ENCODE measurements at places on chromosomes 4 and X.

DNA sequence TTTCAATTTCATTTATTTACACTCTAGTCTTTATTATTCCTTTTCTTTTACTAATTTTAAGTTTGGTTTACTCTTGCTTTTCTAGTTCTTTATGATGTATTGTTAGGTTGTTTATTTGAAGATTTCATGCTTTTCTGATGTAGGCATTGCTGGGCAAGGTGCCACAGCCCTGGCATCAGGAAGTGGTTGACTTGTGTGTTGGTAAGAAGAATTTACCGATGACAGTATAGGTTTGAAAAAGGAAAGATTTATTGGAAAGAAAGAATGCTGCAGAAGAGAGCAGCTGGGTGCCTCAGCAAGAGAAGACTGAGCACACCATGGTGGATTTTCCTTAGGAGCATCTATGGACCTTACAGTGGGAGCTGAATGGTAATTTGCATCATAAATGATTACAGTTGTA, 153.2 kb downstream of the KLF8 start:
- no peak for DNase-seq

DNA sequence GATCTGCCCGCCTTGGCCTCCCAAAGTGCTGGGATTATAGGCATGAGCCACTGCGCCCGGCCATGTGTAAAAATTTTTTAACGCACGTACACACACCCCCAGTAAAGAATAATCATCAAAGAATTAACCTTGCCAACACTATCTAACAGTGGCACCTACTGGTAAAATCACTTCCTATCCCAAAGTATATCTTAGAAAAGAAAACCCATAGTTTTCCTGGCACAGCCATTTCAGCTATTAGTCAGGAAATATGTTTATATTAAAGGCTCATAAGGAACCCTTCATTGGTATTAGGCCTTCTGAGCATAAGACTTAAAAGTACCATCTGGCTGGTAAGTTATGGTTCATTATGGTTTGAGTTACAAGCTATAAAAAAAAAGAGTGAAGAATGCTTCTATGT, 14.1 kb downstream of the S100G start:
- no peak for DNase-seq

- no peak for DNase-seq
Observed at GRCh38 chr4:53186714-53187358, 179.0 kb downstream of the SCFD2 start.

- no peak for DNase-seq
Observed at GRCh38 chr4:13527192-13527980, 16.9 kb downstream of the NKX3-2 start.

DNA sequence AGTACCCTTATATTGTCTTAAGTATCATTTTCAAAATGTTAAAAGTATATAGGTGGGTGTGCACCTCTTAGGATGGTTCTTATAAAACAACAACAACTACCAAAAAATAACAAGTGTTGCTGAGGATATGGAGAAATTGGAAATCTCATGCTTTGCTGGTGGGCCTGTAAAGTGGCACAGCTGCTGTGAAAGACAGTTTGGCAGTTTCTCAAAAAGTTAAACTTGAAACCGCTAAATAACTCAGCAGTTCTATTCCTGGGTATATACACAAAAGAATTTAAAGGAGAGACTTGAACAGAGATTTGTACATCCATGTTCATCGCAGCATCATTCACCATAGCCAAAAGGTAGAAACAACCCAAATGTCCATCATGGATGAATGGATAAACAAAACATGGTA, 65.5 kb downstream of the HAND2 start:
- DNase-seq, result no peak

DNA sequence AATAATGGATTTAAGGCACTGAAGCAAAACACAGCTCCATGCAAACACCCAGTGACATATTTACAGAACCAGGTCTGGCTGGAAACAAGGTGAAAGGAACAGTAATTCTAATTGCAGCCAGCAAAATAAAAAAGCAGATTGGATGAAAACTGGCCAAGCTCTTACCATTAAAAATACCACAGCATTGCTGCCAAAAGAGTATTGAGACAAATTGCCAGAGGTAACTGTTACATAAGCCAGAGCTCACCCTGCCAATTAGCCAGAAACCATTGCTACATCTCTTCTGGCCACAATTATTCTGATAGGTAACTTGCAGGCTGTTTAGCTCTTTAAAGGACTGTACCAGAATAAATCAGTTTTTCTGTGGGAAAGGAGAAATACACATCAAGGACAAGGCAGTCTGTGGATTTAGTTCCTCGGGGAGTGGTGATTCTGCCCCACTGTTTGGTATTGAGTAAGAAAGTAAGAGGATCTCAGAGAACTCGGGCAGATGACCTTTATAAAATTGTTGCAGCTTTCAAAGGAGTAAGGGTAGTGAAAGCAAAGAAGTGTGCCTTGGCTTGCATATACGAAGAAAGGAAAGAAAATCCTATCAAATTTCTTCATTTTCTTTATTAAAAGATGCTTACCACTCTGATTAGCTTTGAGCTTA, 369.5 kb downstream of the PPP3CA start:
- no peak for DNase-seq

GRCh38 chrX:153802513-153803045, 8.1 kb downstream of the SSR4 start:
- no peak for DNase-seq

DNA sequence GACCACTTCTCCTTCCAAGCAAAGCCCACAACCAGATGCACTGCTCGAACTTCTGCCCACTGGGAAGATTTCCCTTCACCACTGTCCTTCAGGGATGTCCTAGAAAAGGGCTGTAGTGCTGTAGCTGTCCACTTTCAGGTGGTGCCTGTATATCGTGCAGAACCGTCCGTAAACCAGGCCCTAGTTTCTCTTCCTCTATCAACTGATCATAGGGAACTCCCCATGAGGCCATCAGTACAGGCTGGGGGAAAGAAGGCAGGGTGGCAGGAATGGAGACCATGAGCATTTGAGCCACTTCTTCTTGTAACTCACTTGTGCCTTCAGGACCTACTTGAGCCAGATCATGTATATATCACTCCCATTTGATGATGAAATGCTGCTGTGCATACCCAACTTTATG, 57.3 kb upstream of the FAM9B start:
- no peak for DNase-seq
